NCI-H1417 (cell line): ENCODE measurements at places on chromosomes 12 and 14.

- DNase-seq = no peak
Measured at GRCh38 chr14:52874389-52874788, 76.5 kb downstream of the FERMT2 start.

DNA sequence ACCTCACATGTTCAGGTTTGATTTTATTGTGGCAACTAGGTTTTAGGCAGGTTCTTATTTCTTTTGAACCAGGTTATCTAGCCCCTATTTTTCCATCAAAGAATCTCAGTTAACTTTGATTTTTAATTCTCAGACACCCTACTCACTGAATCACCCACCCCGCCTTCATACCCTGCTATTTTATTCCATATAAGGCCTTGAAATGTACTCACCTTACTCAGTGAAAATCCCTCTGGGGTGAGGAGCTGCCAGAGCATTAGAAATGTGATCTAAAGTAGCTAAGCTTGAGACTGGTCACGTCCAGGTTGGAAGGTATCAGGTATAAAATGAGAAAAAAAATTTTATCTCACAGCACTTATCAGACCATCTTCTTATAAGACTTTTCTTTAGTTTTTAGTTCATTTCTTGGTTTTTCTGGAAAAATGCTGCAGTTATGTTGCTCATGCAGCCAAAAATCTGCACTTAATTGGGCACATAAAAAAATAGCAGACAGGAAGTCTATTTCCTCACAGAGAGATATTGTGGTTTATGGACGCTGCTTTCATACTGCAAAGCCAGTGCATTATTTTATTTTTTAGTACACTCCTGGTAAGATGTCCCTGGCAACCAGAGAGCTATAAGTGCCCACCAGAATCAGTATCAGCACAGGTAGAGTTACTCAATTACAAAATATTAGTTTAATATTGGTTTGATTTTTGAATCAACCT is 101.5 kb upstream of the CCDC91 start:
- no peak for DNase-seq

- peak; percentile 50 for DNase-seq
Measured at GRCh38 chr12:57521525-57522010, 1.1 kb upstream of the MBD6 start.

DNA sequence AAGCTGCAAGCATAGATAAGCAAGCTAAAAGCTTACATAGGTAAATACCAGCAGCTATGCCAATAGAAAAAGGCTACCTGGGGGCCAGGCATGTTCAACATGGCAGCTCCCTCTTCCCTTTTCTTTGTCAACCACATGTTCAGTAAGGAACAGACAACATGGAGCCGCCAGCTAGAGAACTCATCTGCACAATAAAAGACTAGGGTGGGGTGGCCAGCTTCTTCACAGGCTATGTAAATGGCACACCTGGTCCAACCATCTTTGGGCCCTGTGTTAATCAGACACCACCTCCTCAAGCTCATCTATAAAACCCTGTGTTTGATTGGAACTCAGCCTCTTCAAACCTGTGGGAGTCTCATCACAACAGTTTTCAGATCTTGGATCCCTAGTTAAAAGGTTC is 129.7 kb upstream of the TMPO start:
- DNase-seq = no peak

GRCh38 chr14:95739356-95739755 is 25.4 kb upstream of the TCL1A start:
- DNase-seq = no peak

GRCh38 chr14:56328021-56328420 is 209.8 kb downstream of the PELI2 start:
- DNase-seq = no peak
